ENCODE measurements at places on chromosomes 5 and 9.

- DNase-seq: no peak
Observed at GRCh38 chr5:164010900-164011299, 505.5 kb downstream of the MAT2B start.

DNA sequence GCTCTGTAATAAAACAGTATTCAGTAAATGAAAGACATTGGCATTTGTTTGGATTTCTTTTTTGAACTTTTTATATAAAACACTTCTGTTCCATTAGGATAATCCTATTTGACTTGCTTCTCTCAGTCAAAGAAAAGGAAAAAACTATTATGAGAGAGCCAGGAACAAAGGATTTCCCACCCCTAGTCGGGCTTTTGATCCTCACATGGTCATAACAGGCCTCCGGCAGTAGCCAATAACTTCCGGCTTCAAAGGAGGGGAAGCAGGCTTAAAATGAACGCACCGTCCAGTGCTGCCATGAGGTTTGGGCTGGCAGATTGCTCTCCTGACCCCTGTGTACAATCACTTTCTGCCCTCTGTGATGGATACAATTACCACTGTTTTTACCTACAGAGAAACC, 209.3 kb downstream of the ZNF608 start:
- no peak for DNase-seq

- DNase-seq: no peak
Observed at GRCh38 chr5:65066387-65067146, 297.8 kb downstream of the CWC27 start.

DNA sequence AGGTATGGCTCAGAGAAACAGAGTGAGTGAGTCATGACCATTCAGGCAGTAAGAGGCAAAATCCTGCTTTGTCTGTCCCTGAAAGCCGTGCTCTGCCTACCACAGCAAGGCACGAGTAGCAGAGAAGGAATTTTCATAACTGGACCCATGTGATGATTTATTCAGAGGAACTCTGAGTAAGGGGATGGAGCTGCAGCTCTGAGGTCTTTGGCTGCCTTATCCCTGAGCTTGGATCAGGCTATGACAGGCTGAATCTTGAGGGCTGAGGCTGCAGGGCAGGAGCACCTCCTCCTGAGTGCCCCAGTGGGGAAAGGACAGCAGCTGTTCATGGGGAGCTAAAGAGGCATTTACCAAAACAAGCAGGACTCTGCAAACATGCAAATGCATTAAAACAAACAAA, 183.4 kb downstream of the PAPPA start:
- DNase-seq: no peak

DNA sequence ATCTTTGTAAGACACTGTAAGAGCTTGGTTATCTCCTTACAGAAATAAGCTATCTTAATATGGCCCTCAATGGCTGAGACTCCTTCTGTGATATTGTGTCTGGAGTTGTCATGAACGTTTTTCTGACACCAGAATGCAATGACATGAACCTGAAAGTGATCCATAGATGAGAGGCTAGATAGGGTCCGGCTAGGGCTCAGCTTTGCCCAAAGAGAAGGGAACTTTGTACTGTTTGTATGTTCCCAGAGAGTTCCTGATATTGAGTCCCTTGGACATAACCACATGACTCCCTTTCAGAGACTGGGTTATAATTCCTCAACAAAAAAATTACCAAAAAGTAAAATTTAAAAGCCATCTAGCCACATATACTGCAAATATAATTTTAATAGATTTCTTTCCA, 575.8 kb upstream of the CLINT1 start:
- DNase-seq: no peak

DNA sequence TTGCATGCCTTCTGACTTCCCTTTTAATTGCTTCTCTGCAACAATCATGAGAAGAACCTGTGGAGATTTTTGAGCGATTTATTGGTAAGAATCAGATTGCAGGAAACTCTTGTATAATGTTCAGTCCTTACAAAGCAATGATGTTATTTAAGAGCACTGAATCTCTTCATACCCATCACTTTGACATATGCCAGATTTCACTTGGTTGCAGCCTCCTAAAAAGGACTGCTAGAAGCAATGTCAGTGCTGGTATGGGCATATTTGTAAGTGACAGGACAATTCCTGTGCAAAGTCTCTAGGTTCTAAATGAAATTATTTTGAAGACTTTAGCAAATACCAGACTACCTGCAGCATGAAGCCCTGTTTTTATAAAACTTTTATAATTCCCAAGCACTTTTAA, 2272.7 kb upstream of the WWC1 start:
- no peak for DNase-seq

DNA sequence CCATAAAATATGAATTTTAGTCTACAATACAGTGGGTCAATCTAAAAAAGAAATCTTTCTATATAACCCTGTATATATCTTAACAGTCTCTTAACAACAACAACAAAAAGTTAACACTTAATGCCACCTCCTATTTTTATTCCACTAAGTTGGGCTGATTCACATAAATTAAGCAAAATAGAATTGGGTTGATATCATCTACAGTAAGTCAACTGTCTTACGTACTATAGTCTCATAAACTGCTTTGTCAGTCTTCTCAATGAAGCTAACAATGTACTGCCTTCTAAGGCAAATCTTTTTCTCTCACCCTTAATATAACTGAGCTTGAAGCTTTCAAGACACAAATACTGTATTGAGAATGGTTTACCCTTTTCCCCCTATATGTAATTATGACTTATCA, 185.7 kb downstream of the ADAMTS6 start:
- no peak for DNase-seq

DNA sequence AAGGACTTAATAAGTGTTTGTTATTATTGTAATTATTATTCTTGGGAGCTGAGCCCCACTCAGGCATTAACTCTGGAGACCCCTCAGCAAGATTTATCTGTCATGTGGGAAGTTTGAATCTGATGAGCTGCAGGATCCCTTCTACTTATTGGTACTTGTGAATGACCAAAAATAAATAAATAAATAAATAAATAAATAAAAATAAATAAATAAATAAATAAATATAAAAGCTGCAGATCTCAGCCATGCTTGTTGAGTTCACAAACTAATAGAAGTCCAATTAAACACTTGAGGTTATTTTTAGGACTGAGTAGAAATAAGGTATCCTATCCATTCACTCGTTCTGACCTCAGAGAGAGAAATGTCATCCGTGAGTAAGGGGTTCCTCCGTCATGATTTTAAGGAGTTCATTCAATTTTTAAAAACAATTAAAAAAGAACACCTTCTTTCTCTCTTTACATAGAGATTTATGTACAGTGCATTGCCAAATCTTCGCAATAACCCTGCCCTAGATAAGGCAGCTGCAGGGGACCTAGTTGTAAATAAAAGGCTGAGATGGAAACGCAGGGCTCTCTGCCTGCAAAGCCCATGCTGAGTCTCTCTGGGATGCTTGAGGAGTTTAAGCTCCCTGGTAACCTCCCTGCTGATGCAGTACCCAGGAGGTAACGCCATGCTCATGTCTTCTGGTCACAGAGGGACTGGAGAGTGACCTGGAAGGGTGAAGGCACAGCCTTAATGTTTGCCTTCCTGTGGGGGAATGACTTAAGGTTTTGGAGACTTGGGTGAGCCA, 1.2 kb downstream of the EFCAB9 start:
- no peak for DNase-seq

DNA sequence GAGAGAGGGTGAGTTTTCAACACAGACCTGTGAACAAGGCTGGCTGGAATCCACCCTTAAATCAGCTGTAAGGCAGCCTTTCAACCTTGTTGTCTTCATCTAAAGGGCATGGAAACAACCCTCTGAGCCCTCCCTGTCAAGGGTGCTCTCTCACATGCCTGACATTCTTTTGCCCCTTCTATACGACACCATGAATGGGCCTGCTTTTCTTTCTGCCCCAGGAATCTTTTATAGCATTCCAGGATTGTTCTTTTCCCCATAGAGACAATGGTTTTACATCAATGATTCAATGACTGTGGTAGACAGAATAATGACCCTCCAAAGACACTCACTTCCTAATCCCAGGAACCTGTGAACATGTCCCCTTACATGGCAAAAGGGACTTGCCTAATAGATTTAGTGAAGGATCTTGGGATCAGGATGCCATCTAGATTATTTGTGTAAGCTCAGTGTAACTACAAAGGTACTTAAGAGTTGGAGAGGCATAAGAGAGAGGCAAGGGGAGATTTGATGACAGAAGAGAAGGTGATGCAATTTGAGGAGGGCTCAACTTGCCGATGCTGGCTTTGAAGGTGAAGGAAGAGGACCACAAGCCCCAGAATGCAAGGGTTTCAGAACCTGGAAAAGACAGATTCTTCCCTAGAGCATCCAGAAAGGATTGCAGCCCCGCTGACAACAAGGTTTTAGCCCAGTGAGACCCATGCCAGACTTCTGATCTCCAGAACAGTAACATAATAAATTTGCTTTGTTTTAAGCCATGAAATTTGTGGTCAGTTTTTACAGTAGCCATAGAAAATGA, 29.2 kb upstream of the HMHB1 start:
- DNase-seq: no peak

DNA sequence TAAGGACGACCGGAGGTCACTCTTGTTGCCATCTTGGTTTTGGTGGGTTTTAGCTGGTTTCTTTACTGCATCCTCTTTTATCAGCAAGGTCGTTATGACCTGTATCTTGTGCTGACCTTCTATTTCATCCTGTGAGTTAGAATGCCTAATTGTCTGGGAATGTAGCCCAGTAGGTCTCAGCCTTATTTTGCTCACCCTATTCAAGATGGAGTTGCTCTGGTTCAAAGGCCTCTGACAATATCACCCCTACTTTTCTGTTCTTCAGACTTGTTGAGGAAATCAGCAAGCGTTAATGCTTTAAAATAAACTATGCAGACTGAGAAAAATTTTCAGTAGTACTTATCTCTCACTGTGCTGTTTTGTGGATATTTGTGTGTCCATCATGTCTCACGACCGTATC, 92.6 kb downstream of the MTRR start:
- no peak for DNase-seq

DNA sequence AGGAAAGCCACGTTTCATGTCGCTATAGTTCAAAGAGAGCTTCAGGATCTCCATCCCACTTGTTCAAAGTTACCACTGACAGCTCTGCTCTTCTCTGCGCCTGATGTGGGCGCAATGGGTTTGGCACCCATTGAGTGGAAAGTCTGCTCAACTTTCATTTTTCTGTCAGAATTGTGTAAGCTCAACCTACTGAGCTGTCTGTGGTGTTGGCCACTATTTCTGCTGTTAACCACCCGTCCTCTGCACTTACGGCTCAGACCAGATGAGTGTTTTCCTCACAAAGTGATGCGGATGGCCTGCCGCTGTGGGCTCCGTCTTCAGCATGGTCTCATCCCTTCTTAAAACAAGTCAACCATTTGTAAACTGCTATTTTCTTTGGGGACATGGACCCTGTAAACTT, 131.2 kb downstream of the WNK2 start:
- no peak for DNase-seq

- DNase-seq: no peak
Observed at GRCh38 chr5:127891942-127892341, 188.8 kb downstream of the CCDC192 start.

GRCh38 chr5:87258507-87258906, 9.2 kb upstream of the RASA1 start:
- no peak for DNase-seq

- no peak for DNase-seq
Observed at GRCh38 chr9:114775121-114775520, 30.7 kb downstream of the TNFSF15 start.

DNA sequence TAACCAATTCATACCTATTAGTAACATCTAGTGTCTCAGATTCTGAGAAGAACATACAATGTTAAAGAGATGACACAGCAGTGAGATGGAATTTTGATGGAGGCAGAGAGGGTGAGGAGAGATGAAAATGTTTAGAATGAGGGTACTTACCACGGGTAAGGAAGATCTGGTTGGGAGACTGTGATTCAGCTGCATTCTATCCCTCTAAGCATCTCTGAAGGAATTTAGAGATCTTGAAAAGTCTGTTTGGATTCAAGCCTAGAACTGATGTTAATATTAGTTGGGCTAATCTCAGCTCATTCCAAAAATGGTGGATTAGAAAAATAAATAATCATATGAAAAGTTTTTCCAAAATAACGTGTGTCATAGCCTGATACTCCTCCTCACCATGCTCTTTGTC, 191.5 kb upstream of the CLINT1 start:
- DNase-seq: no peak

Measured in GM12892 (cell line).